Lower lobe of right lung (tissue), 2 donors: ENCODE measurements at places on chromosomes 4 and X.

- peak; percentile 54 for DNase-seq
Observed at GRCh38 chrX:40158036-40158706, 60.4 kb upstream of the BCOR start.

DNA sequence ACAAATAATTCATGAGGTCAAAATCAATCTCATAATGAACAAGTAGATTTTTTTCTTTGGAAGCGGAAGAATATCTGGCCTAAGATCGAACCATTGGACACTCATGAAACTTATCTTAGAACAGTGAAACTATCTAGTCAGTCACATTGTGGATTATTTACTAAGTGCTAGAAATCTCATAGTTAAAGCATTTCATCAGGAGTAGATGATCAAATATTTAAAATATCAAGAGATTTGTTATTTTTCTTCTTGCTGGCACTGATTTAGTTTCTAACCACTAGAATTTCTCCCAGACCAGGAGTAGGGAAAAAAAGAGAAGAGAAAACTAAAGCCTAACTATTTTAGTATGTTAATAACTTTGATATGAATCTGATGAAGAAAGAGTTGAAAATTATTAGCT is 105.5 kb downstream of the SHROOM3 start:
- no peak for DNase-seq

DNA sequence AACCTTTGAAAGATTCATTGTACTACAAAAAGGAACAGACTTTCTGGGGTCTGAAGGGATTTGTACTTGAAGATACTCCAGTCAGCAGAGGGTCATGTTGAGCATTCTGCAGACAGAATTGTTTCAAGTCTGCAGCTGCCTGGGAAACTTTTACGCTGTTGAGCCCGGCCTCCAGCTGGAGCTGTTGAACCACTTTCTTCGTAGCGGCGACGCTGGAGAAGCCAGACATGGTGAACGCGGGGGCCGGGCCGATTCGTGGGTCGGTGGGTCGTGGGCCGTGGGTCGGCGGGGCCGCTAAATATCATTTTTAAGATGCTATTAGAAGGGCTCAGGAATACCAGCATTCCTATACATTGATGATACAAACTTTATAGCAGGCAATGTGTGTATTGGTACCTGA is 12.0 kb upstream of the RTL9 start:
- DNase-seq: no peak

DNA sequence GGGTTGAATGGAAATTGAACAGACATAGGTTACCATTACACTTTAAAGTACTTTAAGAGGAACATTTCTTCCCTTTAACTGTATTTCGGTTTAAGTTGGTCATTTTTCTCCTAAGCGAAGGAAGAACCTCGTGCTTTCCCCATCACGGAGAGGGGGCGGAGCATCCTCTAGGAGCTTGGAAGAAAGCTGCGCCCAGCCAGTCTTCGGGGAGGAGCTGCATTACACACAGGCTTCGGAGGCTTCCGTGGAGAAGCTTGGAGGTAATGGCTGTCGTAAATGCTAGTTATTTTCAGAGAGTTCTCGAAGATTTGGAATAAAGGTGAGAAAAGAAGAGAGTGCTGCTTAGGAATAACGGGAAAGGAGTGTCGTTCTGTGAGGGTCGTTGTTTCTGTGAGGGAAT is at the start of gene PWWP3B:
PWWP3B (plus strand) TSS at position 199 of the 400 bp plus-strand sequence. CDS start 37,128 bp downstream, outside the sequence.
- peak; percentile 48 for DNase-seq

DNA sequence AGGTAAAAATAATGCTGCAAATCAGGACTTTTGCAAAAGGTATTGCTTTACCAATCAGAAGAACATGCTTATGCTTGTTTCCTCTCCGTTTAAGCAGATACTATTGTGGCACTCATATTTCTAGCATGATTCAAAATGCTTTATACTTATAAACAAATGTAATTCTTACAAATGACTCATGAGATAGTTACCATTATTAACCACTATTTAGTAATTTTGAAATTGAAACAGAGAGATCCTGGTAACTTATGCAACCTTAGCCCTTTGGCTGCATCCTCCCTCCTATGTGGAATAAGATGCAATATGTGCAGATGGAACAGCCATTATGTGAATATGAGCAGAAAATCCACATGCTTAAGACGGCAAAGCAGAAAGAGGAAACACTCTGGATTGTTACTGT is 164.7 kb downstream of the PCDH18 start:
- no peak for DNase-seq
